Fibroblast of the aortic adventitia (primary cell): ENCODE measurements at places on chromosomes 2 and 18.
A peak's percentile ranks its signal among the peaks of the same experiment; 100 is the strongest.

DNA sequence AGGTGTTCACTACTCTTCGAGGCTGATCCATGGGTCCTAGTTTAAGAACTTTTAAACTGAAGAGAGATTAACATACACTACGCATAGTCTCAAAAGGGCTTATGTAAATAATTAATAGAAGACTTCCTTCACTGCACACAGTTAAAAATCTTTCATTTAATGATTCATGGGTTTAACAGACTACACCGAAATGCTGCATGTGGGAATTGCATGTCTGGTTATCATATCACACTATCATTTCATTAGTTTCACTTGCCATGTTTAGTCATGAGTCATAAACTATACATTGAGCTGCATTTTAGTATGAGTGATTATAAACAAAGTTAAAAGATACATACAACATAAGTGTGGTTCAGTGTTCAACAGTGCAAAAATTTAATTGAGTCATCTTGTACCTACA is 31.2 kb downstream of the GLS start:
- DNase-seq = peak; percentile 20

GRCh38 chr2:177796654-177797415 is 275.7 kb downstream of the PDE11A start:
- DNase-seq = no peak

GRCh38 chr18:60322591-60322990 is 50.0 kb downstream of the MC4R start:
- no peak for DNase-seq

DNA sequence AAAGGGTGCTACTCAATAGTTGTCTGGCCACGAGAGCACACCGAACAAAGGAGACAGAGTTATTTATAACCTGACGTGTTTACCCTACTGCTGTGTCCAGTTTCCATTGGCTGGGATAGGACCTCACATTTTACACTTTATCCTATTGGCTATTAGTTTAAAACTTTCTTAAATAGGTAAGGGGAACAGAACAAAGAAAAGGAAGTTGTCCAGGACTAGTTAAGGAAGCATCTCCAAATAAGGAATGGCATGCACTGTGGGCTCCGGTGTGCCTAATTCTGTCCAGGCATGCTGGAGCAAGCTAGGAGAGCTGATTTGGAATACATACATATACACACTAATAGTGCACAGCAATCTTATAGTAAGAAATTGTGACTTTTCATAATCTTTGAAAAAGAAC is 72.2 kb downstream of the CAB39 start:
- DNase-seq = no peak

GRCh38 chr2:197869501-197870111 is 65.2 kb downstream of the PLCL1 start:
- peak; percentile 77 for DNase-seq

DNA sequence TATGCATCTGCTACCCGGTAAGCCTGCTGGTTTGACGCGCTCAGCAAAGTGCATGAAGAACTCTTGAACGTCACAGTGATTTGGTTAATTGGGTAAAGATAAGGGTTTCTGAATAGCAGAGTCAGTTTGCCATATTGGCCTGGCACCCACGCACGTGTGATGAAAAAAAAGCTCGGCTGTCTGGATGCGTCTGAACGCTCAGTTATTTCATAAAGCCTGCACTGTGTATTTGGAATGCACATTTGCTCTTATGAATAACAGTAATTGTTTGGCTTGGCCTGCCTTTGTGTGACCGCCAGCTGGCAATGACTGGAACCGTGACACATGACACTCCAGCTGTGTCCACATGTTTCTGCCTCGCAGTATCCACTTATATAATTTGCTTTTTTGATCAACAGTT is 129.2 kb upstream of the MEIS1 start:
- peak; percentile 6 for DNase-seq

DNA sequence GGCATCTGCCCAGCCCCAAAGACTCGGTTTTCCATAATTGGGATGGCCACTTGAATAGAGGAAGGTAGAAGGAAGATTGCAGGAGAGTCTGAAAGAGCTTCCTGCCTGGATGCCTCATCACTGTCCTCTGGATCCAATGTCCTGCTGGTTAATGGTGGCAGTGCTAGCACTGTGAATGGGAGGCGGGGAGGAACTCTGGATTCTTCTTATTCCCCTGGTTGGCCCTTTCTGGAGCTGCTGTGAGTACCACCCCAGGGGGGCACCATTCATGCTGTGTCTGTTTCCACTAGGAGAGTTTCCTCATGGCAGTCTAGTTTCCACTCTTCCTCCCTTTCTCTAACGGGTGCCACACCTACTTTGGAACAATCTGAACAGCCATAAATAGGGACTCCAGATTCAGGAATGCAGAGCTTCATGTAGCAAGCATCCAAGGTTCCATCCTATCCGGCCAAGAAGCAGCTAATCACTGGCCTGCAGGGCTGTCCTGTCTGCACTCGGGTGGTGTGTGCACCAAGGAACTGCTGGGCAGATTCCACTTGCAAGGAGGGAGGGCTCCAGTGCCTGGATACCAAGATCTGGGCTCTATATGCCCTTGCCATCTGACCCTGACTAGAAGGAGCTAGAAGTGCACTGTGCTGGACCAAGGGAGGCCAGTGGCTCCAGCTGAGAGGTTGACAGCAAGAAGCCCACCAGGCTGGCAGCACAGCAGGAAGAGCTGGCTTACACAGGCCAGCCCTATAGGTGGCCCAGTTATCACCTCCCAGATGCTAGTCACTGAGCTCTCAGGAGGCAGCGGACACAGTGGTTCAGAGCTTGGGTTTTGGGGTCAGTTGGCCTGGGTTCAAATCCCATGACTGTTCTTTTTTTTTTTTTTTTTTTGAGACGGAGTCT is 4.6 kb upstream of the ATOH8 start:
- DNase-seq = peak; percentile 69

DNA sequence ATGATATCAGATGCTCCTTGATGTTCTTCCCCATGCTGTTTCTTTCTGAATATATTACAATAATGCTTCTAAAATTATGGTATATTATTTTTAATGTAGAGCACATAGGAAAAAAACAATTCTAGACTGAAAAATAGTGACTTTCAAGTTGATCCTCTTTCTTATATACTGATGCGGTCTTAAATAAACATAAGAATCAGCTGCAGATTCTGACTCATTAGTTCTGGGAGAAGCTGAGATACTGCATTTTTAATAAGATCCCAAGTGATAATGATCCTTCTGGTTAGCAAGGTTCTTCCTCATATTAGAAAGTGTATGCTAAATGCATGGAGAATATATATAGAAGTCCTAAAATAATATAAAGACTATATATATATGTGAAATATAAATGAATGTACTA is 124.9 kb downstream of the XIRP2 start:
- DNase-seq = no peak

- no peak for DNase-seq
Observed at GRCh38 chr18:13247506-13247905, 28.9 kb downstream of the LDLRAD4 start.

DNA sequence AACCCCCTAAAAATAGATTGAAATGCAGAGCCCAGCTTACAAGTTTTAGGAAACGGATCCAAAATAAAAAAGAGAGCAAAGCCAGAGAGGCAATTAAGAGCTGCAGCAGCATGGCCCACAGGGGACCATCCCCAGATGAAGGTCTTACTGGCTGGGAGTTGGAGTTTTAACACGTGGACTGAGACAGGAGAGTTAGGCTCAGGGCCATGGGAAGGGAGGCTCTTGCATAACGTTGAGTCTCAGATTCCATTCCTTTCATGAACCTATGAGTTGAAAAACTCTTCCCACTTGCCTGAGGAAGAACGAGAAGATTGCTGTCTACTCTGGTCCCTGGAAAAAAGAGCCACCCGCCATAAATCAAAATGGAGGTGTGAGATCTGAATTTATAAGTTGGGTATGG is 101.8 kb upstream of the NDUFV2 start:
- peak; percentile 80 for DNase-seq

DNA sequence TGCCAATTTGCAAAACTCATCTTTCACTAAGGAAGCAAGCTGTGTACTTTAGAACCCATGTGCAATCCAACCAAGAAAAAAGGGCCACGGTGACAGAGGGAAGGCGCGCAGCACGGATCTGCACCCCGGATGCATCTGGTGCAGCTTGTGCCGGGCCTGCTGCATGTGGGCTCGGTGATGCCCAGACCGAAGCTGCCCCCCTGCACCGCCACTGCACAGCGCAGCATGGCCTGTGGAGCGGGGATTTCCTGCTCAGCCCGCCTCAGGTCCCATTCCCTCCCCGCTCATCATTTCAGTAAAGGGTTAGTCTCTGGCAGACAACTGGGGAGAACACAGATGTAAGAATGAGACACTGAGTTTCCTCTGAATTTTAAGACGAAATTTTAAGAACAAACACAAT is 43.0 kb downstream of the MC2R start:
- no peak for DNase-seq

- no peak for DNase-seq
Observed at GRCh38 chr2:215635071-215635787, 199.4 kb upstream of the FN1 start.

DNA sequence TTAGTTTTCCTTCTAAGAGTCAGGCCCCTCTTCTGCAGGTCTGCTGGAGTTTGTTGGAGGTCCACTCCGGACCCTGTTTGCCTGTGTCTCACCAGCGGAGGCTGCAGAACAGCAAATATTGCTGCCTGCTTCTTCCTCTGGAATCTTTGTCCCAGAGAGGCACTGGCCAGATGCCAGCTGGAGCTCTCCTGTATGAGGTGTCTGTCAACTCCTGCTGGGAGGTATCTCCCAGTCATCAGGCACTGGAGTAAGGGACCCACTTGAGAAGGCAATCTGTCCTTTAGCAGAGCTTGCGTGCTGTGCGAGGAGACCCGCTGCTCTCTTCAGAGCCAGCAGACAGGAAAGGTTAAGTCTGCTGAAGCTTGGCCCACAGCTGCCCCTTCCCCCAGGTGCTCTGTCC is 4.8 kb downstream of the REG1B start:
- no peak for DNase-seq

DNA sequence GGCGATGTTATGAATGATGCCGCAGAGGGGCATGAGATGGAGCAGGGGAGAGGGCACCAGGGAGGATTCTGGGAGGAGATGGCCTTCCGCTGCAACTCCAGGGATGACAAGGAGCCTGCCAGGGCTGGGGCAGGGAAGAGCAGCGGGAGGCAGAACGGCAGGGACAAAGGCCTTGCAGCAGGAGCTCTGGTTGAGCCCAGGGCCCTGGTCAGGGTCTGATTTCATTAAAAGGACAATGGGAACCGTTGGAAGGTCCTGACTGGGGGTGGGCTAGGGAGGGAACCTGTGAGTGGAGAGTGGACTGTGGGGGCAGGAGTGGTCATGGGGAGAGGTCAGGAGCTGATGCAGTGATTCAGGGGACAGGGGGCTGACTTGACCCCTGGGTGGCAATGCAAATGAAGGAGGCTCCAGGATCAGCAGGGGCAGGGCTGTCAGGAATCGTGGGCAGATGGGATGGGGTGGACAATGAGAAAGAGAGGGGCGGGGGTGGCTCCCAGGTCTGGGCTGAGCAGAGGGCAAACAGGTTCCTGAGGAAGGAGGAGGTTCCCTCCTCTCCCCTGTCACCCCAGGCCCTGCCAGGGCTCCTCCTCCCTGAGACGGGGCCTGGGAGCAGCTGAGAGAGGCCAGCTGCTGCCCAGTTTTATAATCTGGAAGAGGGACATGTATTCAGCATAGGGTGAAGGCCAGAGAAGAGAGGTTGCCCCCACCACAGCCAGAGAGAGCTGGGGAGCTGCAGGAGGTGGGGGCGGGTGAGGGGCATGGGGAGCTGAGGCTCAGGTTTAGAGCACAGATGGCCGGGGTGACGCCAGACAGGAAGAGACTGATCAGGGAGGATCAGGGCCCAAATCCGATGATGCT is 7.3 kb upstream of the DUSP2 start:
- DNase-seq = no peak

- DNase-seq = no peak
Observed at GRCh38 chr2:143150287-143150686, 21.1 kb downstream of the ARHGAP15 start.
